ENCODE measurements at places on chromosomes 16 and 17. TPM values are rescaled to one million over a fixed set of nuclear protein-coding genes. Genes with fewer than 3 reads are reported as not detected.

Gene NOL11
- 58.0 TPM for total RNA-seq

Gene CCL2
- 0.63 TPM for total RNA-seq

- no peak for DNase-seq
These were observed 15.6 kb downstream of the BEAN1 start for GRCh38 chr16:66442502-66443268.

- DNase-seq: no peak
These were observed 68.6 kb downstream of the SEC14L1 start for GRCh38 chr17:77209330-77209748.

Gene DPEP2
- not detected for total RNA-seq

- DNase-seq: no peak
These were observed 1.1 kb upstream of the CCL22 start for GRCh38 chr16:57357330-57358085.

GRCh38 chr17:28532050-28532960, 20.1 kb downstream of the UNC119 start:
- DNase-seq: no peak

Gene ABCA10
- total RNA-seq: 0.11 TPM

Gene BHLHA9
- total RNA-seq: not detected

GRCh38 chr17:77234695-77235094, 93.9 kb downstream of the SEC14L1 start:
- no peak for DNase-seq

DNA sequence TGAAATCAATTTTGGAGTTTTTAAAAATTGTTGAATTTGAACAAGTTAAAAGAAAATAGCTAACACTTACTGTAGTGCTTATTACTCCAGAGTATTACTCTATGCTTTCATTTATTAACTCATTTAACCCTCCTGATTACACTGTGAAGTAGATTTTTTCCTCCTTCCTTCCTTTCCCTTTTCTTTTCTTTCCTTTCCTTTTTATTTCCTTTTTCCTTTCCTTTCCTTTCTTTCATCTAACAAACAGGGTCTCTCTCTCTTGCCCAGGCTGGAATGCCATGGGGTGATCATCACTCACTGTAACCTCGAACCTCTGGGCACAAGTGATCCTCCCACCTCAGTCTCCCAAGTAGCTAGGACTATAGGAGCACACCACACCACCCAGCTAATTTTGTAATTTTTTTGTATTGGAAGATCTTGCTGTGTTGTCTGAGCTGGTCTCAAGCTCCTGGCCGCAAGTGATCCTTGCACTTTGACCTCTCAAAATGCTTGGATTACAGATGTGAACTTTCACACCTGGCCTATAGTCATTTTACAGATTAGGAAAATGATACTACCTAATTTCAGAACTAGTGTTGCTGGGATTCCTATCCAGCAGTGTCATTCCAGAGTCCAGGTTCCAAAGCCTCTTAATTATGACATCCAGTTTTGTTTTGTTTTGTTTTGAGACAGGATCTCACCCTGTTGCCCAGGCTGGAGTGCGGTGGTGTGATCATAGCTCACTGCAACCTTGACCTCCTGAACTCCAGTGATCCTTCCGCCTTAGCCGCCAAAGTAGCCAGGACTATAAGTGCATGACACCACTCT, 59.9 kb downstream of the TAOK1 start:
- DNase-seq: no peak

Gene KRT20
- total RNA-seq: not detected

GRCh38 chr17:74862108-74862901, 2.6 kb upstream of the GRIN2C start:
- DNase-seq: no peak

GRCh38 chr16:1989209-1990100, at the start of gene SYNGR3:
Gene SYNGR3 (plus strand): TSS chr16:1989970. CDS start chr16:1990103, 133 bp downstream.
- no peak for DNase-seq

DNA sequence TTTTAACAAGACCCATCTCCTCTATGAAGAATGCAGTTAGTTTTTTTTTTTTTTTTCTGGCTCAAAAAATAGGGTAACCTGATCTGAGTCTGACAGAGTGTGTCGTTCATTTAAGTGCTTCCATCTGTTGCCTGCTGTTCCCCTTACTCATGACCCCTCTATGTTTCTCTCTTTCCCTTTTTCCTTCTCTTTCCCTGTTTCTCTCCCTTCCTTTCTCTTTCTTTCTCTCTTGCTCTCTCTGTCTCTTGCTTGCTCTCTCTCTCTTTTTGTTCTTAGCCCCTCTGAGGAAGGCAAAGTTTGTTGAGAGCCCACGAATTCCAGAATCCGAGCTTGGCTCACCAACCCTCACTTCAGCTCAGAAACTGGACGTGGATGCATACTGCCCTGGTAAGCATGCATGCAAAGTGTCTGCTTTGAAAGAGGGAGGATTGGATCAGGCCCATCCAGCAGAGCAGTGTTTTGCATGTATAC, 185.0 kb downstream of the TANC2 start:
- no peak for DNase-seq

- DNase-seq: no peak
These were observed 504 bp upstream of the COPRS start for GRCh38 chr17:31859487-31860008.

Gene MAPK8IP3
- 22.4 TPM for total RNA-seq

GRCh38 chr17:59331929-59332748, 684 bp downstream of the YPEL2 start:
- DNase-seq: no peak

- no peak for DNase-seq
These were observed 135.5 kb downstream of the IRF8 start for GRCh38 chr16:86034421-86034919.

DNA sequence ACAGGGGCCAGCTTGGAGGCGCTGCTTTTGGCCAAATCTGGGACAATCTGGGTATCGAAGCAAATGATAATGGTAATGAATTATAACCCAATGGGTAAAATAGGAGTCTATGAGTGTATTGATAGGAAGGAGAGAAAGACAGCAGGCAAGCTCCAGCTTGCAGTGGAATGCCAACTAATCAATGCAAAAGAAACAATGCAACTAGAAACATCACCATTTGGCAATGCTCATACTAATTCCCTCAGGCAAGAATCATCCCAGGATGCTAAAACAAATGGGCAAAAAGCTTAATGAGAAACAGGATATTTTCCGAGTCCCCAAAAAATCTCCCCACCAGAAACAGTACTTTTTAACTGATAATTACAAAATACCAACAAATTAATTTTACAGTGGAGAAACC, 64.7 kb downstream of the ADCY9 start:
- DNase-seq: peak; percentile 32

Gene IL17C
- total RNA-seq: not detected

Gene PRPSAP1
- total RNA-seq: 44.0 TPM

GRCh38 chr17:34276826-34277225, 6.8 kb downstream of the CCL7 start:
- DNase-seq: no peak

DNA sequence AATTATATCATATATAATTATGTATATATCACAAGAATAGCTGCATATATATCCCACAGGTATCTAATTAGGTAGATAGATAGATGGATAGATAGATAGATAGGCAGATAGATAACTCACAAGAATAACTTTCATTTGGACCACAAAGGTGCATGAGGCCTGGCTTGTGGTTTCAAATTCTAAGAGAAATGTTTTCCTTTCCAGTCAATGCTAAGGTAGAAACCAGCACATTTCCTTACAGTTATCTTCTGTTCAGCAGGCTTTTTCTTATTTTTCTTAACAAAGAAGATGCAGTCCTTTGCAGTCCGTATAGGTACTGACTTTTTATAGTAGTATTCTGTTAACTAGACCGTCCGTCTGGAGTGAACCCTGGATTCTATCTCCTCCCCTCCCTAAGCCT, 152.9 kb upstream of the ANKFN1 start:
- DNase-seq: no peak

DNA sequence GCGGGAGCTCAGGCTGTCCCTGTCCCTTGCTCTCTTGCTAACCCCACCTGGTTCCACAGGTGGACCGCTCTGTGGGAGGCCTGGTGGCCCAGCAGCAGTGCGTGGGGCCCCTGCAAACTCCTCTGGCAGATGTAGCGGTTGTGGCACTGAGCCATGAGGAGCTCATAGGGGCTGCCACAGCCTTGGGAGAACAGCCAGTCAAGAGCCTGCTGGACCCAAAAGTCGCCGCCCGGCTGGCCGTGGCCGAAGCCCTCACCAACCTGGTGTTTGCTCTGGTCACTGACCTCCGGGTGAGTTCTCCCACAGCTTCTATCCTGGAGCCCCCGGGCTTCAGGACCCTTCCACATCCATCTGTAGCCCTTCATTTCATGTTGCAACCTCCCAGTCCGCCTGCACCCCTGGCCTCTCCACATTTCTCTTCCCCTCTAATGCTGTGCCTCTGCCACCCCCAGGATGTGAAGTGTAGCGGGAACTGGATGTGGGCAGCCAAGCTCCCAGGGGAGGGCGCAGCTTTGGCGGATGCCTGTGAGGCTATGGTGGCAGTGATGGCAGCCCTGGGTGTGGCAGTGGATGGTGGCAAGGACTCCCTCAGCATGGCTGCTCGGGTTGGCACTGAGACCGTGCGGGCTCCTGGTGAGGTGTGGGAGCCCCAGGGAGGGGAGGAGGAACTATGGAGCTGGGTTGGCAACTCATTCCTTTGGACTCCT, 15.9 kb downstream of the PFAS start:
- DNase-seq: no peak

Gene NKD1
- total RNA-seq: 0.48 TPM

Gene PLK1
- total RNA-seq: 55.4 TPM

- no peak for DNase-seq
These were observed 50.2 kb downstream of the ZCCHC14 start for GRCh38 chr16:87442581-87442966.

GRCh38 chr17:69761011-69761410, 314.0 kb upstream of the KCNJ16 start:
- no peak for DNase-seq

DNA sequence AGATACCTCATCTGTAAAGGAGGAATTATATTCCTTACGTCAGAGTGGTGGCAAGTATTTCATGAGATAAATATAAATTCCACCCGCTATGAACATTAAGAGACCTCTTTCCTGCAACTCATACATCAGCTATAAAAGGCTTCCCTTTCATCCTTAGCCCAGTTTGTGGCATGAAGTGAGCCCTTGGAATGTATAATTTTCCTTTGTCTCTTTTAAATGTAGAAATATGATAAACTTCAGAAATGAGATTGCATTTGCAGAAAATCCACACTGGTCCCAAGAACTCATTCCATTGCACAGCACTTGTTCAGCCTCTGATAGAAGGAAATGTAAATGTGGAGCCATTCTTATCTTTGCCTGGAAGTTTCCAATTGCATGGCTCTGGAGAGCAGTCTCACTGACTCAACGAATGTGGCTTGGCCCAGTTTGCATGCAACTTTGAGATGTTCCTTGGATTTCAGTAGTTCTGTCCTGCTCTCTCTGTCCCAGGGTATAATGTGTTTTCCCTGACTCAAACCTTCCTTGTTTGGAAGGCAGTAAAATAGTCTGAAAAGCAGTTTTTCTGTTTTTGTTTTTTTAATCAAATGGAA, 746.4 kb downstream of the CDH11 start:
- DNase-seq: no peak

Gene ZNRF1
- 18.5 TPM for total RNA-seq

All from foreskin keratinocyte (primary cell).